ENCODE measurements at places on chromosomes 1 and 21.

GRCh38 chr1:154664331-154665002 lies 56.5 kb upstream of the ADAR start:
- no peak for DNase-seq

DNA sequence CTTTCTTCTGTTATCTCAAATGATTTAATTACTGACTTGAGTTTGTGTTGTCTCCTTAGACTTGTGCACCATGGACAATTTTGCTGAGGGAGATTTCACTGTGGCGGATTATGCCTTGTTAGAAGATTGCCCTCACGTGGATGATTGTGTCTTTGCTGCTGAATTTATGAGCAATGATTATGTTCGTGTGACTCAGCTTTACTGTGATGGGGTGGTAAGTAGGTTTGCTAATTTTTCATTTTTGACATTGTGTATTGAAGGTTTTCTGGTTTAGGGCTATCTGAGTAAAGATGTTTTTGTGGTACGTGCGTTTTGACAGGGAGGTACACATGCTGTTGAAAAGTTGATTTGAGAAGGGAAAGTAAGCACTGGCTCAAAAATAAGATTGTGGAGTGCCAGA lies 14.1 kb downstream of the TTC3 start:
- DNase-seq, result no peak

DNA sequence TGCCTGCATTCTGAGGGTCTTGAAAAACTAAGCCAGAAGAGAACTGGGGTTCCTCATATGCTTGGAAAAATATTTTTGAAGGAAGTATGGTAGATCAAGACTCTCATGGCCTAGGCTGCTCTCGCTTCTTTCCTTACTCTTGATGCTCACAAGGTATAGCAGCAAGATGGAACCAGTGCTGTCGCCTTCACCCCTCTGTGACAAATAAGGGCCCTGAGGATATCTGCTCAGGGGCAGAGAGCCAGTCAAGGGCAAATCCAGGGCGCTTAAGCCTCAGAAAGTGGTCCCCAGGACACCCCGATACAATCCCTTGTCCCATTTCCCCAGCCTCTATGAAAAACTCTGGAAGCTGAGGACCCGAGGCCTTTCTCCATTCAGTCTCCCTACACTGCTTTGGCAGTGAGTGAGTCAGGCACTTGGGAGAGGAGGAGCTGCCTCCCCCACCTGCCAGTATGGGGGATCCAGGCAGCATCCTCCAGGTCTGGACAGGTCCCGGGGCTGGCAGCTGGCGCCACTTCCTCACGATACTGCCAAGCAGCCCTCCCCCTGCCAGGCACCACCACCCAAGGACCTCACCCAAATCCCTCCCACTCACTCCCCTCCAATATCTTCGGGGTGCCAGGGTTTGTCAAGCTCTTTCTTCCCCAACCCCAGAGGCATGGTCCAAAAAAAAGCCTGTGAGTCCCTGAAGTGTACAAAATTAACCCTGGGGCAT lies 1.3 kb downstream of the IGSF9 start:
- no peak for DNase-seq

DNA sequence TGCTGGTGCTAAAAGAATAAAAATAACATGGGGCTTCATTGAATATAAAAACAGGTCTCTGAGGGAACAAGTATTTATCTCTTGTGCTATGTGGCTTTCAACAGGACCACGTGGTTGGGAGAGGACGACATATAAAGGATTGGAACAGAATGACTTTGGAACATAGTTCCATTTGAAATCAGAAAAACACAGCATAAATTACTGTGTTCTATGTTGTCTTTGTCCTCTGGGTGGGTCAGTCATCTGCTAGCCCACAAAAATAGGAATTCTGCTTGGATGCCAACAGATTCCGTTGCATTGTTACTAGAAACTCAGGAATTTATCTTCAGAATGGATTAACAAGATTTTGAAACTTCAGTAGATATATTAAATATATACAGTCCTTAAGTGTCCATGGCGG lies 5.9 kb downstream of the CEP85 start:
- no peak for DNase-seq

DNA sequence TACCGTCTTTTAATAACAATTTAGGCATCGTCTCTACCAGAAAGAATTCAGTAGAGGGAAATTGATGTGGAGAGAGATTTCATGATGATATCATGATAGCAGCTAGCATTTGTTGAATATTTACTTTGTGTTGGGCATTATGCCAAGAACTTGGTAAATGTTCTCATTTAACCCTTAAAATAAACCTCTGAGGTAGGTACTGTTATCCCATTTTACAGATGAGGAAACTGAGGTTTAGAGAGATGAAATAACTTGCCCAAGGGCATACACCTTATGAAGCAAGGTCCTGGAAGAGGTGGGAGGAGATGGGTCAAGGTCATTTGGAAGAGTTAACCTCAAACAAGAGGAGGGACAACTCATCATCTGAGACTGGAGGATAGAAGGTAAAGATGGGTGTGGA lies 34.8 kb downstream of the TSNAX start:
- DNase-seq, result no peak

Measured in brain pericyte (primary cell).